ENCODE measurements at places on chromosomes 2 and 18. TPM values are rescaled to one million over a fixed set of nuclear protein-coding genes. Genes with fewer than 3 reads are reported as not detected.

Gene TRAPPC12
- 50.6 TPM for total RNA-seq

Gene GKN1
- total RNA-seq, result not detected

Gene RAX
- not detected for total RNA-seq

Gene NEURL3
- total RNA-seq, result not detected

Gene CCNYL1
- 6.3 TPM for total RNA-seq

Gene CPO
- not detected for total RNA-seq

Gene UGT1A3
- not detected for total RNA-seq

Gene FN1
- 301 TPM for total RNA-seq

Gene AQP12B
- not detected for total RNA-seq

Gene SCN2A
- total RNA-seq, result not detected

Gene CHMP1B
- 29.2 TPM for total RNA-seq

Gene RRM2
- total RNA-seq, result 7.8 TPM

Gene DSC2
- total RNA-seq, result 4.2 TPM

Gene IL1A
- total RNA-seq, result not detected

Gene XIRP2
- 38.6 TPM for total RNA-seq

Gene CXCR1
- 0.52 TPM for total RNA-seq

Gene ORC4
- total RNA-seq, result 32.4 TPM

Gene C2orf72
- 1.0 TPM for total RNA-seq

Gene DYNAP
- not detected for total RNA-seq

Gene MAP3K19
- total RNA-seq, result not detected

Gene ASPRV1
- total RNA-seq, result 1.6 TPM

Gene VWC2L
- total RNA-seq, result 0.52 TPM

Gene NCKAP5
- 5.7 TPM for total RNA-seq

Gene HOXD8
- 18.8 TPM for total RNA-seq

Gene NLRC4
- total RNA-seq, result 1.6 TPM

Gene ZSWIM2
- not detected for total RNA-seq

Gene CELF4
- total RNA-seq, result not detected

Gene ANO7
- total RNA-seq, result not detected

Gene DQX1
- total RNA-seq, result not detected

Gene PROC
- total RNA-seq, result not detected

Gene GPC1
- 36.0 TPM for total RNA-seq

Gene SKOR2
- total RNA-seq, result not detected

Gene KCNG3
- total RNA-seq, result under 0.01 TPM

Gene EXOC6B
- total RNA-seq, result 24.5 TPM

Gene SP140
- 0.52 TPM for total RNA-seq

Gene GAD1
- total RNA-seq, result 0.52 TPM

Gene MPPE1
- 20.9 TPM for total RNA-seq

Gene CCBE1
- 2.6 TPM for total RNA-seq

Gene GALR1
- not detected for total RNA-seq

Gene NPHP1
- 11.5 TPM for total RNA-seq

Gene IRS1
- total RNA-seq, result 13.0 TPM

Gene IL1RN
- total RNA-seq, result not detected

Gene GPAT2
- 7.8 TPM for total RNA-seq

Gene NTSR2
- not detected for total RNA-seq

Gene CDH19
- 3.1 TPM for total RNA-seq

Gene RIT2
- total RNA-seq, result not detected

Data from skeletal muscle tissue (tissue), 5 donors.